ENCODE measurements at places on chromosomes 3 and 15. TPM values are rescaled to one million over a fixed set of nuclear protein-coding genes. Genes with fewer than 3 reads are reported as not detected.

Gene SSUH2
- total RNA-seq = 0.94 TPM

Gene NANOGP8
- total RNA-seq = 2.1 TPM

Gene FXR1
- 245 TPM for total RNA-seq

Gene ISG20
- total RNA-seq = 5.6 TPM

Gene ADAMTSL3
- 1.1 TPM for total RNA-seq

Gene ALS2CL
- total RNA-seq = 12.6 TPM

Gene NEO1
- total RNA-seq = 37.1 TPM

Gene OR5K2
- total RNA-seq = not detected

Gene NAALADL2
- total RNA-seq = 1.2 TPM

Gene TNFAIP8L3
- 0.25 TPM for total RNA-seq

Gene TMC3
- total RNA-seq = not detected

GRCh38 chr3:63474828-63475518, 177.5 kb upstream of the SNTN start:
- DNase-seq = no peak

GRCh38 chr3:40908612-40909011, 290.7 kb upstream of the CTNNB1 start:
- DNase-seq = no peak

GRCh38 chr3:169058681-169059080, 604.8 kb downstream of the MECOM start:
- DNase-seq = no peak

DNA sequence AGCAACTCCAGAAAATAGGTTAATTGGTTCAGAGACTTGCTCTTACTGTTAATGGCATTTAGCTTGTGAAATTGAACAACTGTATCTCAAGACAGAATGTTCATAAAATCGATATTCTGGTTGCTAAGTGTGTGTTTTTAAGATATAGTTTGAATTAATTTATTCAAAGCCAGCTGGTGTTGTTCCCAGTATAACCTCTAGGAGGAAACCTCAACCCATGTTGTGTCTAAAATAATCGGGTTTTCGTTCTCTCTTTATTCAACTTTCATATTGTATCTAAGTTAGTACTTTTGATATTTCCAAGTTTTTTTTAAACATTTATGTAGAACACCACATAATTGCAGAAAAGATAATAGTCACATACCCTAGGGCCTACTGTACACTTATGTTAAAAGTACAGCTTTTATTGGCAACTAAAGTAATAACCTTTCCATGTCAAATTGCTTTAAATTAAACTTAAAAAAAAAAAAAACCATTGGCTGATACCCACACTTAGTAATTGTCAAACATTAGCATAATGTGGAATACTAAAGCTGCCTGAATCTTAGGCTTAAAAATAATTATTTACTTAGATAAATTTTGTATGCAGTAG, 90.9 kb downstream of the SAMMSON start:
- DNase-seq = no peak

DNA sequence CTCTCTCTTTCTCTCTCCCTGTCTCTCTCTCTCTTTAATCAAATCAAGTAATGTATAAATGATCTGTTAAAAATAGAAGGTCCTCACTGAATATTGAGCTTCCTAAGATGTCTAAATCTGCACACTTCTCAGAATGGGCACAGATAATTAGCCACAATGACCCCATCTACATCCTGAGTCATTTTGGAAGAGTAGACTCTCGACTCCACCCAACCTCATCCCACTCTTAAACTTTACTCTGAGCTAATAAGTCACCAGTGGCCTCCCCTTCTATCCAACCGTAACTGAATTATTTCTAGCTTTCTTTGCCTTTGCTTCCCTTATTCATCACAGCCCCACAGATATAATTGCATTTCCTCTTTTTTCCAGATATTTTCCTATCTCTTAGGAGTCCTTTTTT, 326.5 kb upstream of the ZNF717 start:
- no peak for DNase-seq

- no peak for DNase-seq
Observed at GRCh38 chr3:16243706-16244490, 20.8 kb downstream of the DPH3 start.

GRCh38 chr3:30775040-30775439, 119.4 kb downstream of the GADL1 start:
- no peak for DNase-seq

GRCh38 chr3:58688574-58688973, 22.0 kb upstream of the FAM3D start:
- no peak for DNase-seq

DNA sequence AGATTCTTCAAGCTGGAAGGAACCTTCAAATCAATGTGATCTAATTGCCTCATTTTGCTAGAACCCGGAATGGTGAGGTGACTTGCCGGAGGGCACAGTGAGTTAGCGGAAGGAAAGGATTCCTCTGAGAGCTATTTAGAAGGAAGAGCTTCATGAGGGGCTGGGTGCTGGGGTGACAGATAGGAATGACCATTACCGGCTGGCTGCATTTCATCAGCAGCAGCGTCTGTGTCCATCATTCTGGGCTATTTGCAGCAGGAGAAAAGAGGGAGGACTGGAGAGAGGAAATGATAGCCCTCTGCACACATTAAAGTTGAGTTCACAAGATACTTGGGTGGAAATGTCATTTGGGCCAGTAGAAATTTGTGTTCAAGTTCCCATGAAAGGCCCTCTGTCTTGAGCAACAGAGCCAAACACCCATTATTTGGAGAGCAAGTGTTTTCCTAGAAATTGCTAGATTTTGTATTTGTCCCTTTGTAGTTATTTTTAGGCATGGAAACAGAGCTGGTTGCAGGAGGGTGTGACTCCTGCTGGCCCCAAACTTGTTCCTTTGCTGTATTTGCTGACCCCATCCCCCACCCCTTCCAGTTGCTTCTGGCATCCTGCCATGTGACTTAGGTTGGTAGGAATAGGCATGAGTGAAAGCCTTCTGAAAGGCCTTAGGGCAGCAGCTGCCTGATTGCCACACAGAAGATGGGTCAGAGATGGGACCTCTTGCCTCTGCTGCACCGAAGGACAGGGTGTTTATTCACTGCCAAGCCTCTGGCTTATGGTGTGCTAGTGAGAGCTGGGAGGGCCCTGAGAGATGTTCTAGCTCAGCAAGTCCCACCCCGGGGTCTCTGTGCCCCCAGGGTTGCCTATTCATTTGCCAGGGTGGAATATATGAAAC, 87.5 kb upstream of the PLXNA1 start:
- DNase-seq = no peak

- DNase-seq = no peak
Observed at GRCh38 chr3:80408030-80408721, 640.4 kb upstream of the ROBO1 start.

DNA sequence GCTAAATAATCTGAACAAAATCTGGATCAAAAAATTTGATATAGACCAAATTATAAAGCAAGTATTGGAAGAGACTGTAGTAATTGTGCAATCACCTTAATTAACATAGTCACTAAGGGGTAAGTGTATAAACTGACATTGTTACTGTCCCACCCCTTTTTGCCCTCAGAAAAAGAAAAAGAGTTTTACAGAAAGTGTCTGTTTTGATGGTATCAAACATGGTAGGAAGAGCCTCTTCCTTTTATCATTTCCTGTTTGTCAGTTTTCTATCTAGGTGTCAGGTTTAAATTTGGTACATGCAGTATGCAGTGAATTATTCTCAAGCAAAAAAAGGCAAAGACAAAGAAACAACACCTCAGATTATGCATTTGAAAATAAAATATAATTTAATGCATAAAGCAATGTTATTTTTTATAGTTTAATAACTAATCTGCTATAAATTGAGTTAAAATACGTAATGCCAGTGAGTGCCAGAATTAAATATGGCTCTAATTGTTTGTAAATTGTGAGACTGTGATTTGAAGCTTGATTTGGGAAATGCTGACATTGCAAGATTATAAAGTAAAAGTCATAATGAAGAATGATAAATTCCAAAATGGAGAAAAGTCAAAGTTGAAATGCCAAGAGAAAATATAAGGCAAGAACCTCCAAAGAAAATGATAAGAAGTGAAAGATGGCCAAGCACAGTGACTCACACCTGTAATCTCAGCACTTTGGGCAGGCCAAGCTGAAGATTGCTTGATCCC, 30.3 kb upstream of the CMC1 start:
- DNase-seq = no peak

- DNase-seq = no peak
Observed at GRCh38 chr3:110027446-110028080, 690.2 kb upstream of the DPPA4 start.

Data from WTC11 (cell line).